ENCODE measurements at places on chromosomes 3 and 15. TPM values are rescaled to one million over a fixed set of nuclear protein-coding genes. Genes with fewer than 3 reads are reported as not detected.

DNA sequence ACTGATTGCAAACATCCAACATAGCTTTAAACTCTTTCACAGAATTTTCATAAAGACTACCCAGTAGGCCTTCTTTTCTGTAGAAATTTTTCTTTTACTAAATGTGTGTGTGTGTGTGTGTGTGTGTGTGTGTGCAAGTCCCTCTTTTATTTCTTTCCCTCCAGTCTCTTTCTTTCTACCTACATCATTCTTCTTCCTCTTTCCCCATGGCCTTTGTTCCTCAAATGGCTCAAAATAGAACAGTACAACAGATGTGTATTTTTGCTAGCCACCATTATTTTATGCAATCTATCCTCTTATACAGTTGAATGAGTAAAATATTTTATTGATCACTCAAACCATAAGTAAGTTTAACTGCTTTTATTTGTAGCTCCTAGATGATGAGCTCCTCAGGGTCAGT is 76.4 kb downstream of the USF3 start:
- H3K4me1 ChIP-seq = no peaks in the 10 kb centered on the region
- H3K4me3 ChIP-seq = no peak overlapping the region
- DNase-seq = no peak
- H3K36me3 ChIP-seq = no peaks in the 10 kb centered on the region

Gene EBLN2
- 4.2 TPM for total RNA-seq

Gene ZNF385D
- total RNA-seq = 3.2 TPM

GRCh38 chr3:143287403-143287802 is 167.8 kb downstream of the CHST2 start:
- H3K4me3 ChIP-seq = no peak overlapping the region
- no peaks in the 10 kb centered on the region for H3K27me3 ChIP-seq
- no peaks in the 10 kb centered on the region for H3K36me3 ChIP-seq

- no peak for DNase-seq
- no peak overlapping the region for H3K4me3 ChIP-seq
- H3K27ac ChIP-seq = no peak overlapping the region
- H3K4me1 ChIP-seq = no peaks in the 10 kb centered on the region
Observed at GRCh38 chr3:179000659-179001058, 71.0 kb downstream of the ZMAT3 start.
